ENCODE measurements at places on chromosomes 4 and X.

DNA sequence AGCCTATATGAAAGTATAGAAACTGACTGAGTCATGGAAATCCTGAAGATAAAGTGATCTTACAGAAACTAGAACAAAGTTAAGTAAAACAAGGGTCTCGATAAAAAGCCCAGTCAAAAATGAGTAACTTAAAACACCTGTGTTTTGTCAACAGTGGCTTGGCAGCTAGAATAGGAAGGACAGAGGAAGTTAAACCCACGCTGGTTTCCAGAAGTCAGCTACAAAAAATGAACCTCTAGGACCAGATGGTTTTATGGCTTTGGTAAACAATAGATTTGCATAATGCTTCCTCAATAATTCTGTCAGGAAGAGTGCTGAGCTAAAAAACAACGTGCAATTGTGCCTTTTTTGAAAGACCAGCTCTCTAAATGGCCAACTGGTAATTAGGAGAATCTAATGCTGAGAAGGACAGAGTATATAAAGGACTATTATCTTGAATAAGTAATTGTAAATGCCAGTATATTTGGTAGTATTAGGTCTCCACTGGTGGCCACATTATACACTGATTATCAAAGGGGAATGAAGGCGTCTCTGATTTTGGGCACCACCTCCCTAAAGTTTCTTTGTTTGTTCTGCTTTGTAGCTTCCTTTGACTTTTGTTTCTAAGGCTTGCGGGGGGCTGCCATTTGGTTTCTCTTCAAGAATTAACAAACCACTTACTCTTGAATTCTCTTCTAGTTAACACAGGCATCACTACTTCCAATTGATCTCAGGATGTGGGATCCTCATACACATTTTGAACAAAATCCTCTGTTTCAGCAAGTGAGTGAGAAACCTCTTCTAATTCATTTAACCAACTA, 72.2 kb upstream of the PPP3CA start:
- no peak for DNase-seq

- DNase-seq: no peak
Measured at GRCh38 chr4:107192601-107193000, 156.5 kb upstream of the DKK2 start.

DNA sequence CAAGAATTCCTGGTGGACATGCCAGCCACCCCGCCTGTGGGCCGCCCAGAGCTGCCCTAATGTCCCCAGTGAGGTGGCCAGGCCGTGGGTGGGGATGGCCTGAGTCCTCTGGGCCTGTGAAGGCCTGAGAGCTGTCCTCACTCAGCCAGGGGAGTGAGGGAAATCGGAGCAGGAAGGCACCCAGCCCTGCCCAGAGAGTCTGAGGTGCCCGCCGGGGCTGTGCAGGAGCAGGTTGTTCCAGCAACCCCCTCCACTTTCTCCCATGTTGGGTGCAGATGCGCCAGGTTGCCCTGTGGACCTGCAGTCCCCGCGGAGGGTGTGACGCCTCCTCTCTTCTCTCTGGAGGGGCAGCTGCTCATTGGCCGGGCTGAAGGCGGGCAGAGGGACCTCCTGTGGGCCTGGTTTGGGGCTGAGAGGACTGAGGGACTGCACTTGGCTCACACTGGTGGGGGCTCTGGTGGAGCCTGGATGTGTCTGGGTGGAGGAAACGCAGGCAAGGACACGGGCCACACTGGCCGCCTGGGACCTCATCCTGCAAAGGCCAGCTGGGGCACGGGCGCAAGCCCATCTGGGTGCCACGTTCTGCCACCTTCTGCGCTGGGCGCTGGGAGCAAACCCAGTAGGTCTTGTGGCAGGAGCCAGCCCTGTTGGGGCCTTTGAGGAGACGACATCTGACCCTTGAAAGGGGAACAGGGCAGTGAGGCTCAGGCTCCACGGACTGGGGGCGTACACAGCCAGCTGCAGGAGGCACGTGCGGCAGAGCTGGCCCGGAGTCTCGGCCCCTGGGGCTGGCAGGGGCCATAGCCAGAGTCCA, 14.0 kb downstream of the DOK7 start:
- no peak for DNase-seq

- DNase-seq: no peak
Measured at GRCh38 chr4:102735582-102735981, 25.2 kb downstream of the MANBA start.

- no peak for DNase-seq
Measured at GRCh38 chrX:132983496-132983895, 25.1 kb upstream of the HS6ST2 start.

- DNase-seq: no peak
Measured at GRCh38 chrX:68659385-68659784, 11.9 kb downstream of the STARD8 start.

DNA sequence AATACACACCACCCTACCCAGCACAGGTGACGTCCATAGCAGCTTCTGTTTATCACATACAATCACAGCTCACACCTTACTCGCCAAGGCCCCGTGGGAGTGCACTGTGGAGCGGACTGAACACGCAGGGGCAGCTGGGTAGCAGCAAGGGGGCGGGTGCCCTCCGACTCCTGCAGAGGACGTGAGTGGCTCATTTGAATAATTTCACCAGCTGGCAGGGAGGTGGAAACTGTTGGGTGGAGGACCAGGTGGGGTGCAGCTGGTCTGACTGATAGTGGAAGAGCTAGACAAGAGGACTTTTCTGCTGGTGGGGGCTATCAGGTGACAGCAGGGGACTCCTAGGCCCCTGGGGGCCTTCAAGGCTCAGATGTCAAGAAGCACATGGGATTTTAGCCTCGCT, 16.3 kb downstream of the MAN2B2 start:
- DNase-seq: no peak

DNA sequence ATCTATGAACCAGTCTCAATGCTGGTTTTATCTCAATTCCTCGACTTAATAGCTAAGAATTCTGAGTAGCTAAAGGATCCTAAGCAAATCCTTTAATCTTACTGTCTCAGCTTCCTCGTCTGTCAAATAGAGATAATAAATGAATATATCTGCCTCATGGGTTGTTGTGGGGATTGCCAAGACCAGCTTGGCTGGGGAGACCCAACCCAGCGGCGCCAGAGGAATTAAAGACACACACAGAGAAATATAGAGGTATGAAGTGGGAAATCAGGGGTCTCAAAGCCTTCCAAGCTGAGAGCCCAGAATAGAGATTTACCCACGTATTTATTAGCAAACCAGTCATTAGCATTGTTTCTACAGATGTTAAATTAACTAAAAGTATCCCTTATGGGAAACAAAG, 41.9 kb downstream of the SLC34A2 start:
- DNase-seq: no peak

DNA sequence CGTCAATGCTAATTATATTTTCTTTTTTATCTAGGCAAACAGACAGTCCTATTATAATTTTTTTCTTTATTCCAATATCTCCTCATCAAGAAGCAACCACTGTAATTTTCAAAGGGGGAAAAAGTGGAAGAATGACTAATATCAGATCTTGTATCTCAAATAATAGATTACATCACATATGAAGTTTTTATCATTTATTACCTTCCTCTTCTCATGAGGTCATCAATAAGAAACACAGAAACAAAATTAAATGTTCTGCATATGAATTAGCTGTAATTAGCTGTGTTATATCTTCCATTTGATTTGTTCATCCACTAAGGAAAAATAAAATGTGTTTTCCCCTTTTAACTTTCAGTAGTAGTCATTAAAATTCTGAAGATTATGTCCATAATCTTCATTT, 14.3 kb downstream of the PRSS12 start:
- no peak for DNase-seq

GRCh38 chrX:30748342-30748960, 95.2 kb downstream of the GK start:
- no peak for DNase-seq

DNA sequence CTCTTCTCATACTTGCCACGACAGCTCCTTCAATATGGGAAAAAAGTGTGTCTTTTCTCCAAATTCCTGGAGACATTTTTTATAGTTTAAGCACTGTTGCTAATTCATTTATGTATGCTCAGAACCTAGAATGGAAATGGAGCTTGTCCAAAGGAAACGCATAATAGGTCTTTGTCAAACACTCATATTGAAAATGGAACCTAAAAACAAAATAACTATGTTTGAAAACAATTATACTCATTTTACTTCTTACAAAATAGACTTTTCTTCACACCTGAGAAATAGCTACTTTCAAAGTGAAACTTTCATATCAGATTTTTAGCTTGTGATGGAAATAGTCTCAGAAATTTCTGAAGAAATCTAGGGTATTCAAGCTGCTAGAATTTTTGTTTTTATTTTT, 529.7 kb upstream of the BOD1L1 start:
- no peak for DNase-seq

GRCh38 chr4:67593741-67594175, 35.2 kb downstream of the STAP1 start:
- DNase-seq: no peak

DNA sequence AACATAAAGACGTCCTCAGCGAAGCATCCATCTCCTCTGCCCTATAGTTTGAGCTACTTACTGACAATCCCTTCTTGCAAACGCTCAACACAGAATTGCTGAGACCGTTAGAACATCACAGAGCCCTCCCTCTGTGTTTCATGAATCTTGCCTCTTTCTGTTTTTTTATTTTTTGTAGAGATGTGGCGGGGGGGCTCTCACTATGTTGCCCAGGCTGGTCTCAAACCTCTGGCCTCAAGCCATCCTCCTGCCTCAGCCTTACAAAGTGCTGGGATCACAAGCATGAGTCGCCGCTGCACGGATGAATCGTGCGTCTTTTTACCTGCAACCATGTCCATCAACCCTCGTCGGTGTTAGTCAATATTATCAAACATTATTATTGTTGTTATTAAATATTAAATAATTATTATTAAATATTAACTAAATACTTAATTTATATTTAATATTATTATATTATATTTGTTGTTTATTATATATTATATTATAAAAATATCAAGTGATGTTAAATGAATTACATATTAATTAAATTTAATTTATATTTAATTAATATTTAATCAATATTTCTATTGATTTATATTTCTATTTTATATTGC, 200.7 kb downstream of the CRLF2 start:
- DNase-seq: no peak

GRCh38 chr4:174192943-174193342, 90.5 kb downstream of the FBXO8 start:
- DNase-seq: no peak

DNA sequence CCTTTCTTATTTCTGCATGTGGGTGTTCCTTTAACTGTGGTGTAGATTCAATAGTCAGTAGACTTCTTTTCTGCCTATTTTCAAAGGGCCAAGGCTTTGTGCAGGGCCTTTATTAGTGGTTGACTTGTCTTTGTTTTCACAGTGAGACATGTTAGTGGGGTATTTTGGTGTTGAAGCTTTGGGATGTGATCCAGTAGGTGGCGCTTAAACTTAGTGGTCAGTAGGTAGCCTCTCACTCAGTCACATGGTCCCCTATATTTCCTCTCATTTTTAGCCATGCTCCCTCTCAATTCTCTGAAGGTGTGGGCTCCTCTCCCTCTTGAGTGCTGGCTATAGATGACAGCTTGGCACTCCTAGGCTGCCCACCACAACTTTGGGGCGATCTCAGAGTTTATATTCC, 23.4 kb upstream of the SLC10A7 start:
- DNase-seq: no peak

DNA sequence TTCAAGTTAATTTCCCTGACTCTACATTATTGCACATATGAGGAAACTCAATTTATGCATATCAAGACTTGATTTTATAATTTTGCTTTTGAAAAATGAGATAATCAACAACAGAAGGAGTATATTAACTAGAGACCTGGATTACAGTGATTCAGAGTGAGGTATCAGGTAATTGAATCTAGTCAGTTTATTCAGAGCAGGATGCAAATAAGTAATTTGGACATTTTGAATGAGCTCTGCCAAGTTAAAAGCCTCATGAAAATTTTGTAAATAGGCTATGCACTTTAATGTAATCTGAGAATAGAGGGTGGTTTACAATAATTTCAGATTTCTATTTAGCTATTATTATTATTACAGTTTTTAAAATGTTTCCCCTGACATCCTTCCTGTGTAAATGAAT, 203.7 kb upstream of the EMCN start:
- DNase-seq: no peak

GRCh38 chr4:4455210-4455865, 68.4 kb downstream of the NSG1 start:
- no peak for DNase-seq

DNA sequence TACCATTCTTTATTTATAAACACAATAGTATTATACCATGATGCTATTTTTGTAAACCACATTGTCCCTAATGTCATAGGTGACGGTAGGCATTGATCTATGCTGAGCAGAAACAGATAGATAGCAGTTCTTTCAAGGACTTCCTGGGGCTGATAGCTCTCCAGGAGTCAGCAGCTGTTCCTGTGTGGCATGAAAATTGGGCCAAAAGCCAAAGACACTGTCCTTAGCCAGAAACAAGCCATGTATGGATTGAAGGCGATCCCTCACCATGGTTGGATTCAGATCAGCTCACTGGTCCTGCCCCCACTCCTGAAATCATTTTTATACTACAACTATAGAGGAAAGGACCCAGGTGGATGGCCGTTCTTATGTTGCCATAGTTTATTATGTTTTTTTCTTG, 53.6 kb downstream of the DDX60 start:
- DNase-seq: no peak

DNA sequence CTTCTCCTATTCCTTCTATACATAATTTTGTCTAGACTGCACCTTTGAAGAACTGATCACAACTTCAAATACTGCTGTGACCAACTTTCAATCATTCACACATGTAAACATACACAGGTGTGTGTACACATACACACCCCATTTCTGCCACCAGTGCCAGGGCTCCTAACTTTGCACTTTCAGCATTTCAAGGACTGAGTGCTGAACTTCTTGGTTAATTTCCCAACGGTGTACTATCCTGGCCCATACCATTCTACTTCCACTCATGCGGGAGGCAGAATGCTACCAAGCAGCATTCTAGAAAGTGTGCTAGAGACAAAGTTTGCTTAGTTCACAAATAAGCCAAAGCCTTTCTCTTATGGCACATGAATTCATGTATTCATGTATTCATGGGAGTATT, 51.2 kb downstream of the RPGR start:
- DNase-seq: no peak

DNA sequence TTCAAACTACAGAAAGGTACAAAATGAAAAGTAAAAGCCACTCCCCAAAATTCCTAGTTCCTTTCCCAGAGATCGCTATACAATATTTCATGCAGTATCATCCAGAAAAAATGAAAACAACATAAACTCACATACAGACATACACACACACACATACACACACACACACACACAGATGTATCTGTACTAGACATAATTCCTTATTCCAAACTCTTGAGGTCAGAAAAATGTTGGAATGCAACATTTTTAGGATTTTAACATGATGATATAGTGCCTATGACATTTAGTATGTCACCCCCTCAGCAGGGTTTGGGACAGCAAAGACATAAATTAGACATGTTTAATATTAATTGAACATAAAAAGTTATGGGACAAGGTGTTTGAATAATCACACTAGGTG, 73.4 kb upstream of the LHFPL1 start:
- no peak for DNase-seq

All from effector CD4-positive, alpha-beta T cell (primary cell).